Neural progenitor cell (in vitro differentiated cells): ENCODE measurements at places on chromosomes 6 and 20. TPM values are rescaled to one million over a fixed set of nuclear protein-coding genes. Genes with fewer than 3 reads are reported as not detected.
A peak's percentile ranks its signal among the peaks of the same experiment; 100 is the strongest.

- H3K27ac ChIP-seq = peak overlapping the region; percentile 74
- H3K4me3 ChIP-seq = peak overlapping the region; percentile 74
- peak; percentile 20 for DNase-seq
- H3K4me1 ChIP-seq = peaks cover 3% of the 10 kb centered on the region
- peaks cover 2% of the 10 kb centered on the region for H3K36me3 ChIP-seq
These were observed 610 bp downstream of the CASP8AP2 start for GRCh38 chr6:89830170-89830809.

- H3K4me3 ChIP-seq = no peak overlapping the region
- DNase-seq = no peak
These were observed 22.5 kb upstream of the PTGIS start for GRCh38 chr20:49590163-49591017.

DNA sequence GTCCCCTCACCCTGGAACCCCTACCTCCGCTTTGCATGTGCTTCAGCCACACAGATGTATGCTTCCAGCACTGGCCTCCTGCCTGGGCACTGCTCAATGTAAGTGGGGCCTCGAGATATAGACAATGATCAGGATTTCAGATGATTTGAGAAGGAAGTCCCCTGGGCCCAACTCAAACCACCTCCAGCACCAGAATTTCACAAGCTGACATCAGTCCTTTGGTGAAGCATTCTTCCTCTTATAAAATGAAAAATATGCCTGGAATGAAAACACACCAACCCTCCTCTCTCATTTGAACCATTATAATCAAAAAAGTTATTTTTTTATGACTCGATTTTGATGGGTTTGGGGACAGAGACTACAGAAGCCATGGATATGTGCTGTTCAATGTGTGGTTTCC is 48.5 kb downstream of the BTBD3 start:
- no peak for DNase-seq
- no peaks in the 10 kb centered on the region for H3K4me1 ChIP-seq
- no peaks in the 10 kb centered on the region for H3K27me3 ChIP-seq
- H3K27ac ChIP-seq = no peak overlapping the region
- no peak overlapping the region for H3K4me3 ChIP-seq

PRPH2 gene
- total RNA-seq = 0.06 TPM in 1 of 2 replicates, not detected in the other

RIPPLY2 gene
- total RNA-seq = not detected in 2 replicates

SLC35D3 gene
- total RNA-seq = 0.58 TPM in 1 of 2 replicates, not detected in the other

TPD52L1 gene
- 2.7 and 9.5 TPM in 2 replicates for total RNA-seq

MYMX gene
- 0.54 and 1.5 TPM in 2 replicates for total RNA-seq
